ENCODE measurements at places on chromosomes 13 and 19. TPM values are rescaled to one million over a fixed set of nuclear protein-coding genes. Genes with fewer than 3 reads are reported as not detected.

DNA sequence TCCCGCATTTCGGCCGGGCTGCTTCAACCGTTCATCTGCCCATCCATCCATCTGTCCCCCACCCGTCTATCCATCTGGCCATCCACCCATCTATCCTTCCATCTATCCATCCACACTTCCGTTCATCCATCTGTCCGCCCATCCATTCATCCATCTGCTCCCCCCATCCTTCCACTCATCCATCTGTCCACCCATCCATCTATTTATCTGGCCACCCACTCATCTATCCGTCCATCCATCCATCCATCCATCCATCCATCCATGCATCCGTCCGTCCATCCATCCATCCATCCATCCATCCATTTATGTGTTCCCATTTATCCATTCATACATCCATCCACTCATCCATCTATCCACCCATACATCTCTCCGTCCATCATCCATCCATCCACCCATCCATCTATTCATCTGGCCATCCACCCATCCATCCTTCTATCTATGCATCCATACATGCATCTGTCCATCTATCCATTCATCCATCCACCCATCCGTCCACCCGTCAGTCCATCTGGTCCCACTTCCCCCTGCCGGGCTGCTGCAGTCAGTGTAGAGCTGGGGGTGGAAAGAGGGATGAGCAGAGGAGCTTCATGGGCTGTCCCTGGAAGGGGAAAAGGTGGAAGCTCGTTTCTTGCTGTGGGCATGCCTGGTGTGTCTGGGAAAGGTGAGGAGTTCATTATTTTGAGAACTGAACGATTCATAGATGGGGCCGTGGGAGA, 722 bp downstream of the HSD11B1L start:
- DNase-seq, result no peak

- DNase-seq, result peak; percentile 54
Observed at GRCh38 chr19:10748927-10749434, 31.1 kb downstream of the DNM2 start.

DNA sequence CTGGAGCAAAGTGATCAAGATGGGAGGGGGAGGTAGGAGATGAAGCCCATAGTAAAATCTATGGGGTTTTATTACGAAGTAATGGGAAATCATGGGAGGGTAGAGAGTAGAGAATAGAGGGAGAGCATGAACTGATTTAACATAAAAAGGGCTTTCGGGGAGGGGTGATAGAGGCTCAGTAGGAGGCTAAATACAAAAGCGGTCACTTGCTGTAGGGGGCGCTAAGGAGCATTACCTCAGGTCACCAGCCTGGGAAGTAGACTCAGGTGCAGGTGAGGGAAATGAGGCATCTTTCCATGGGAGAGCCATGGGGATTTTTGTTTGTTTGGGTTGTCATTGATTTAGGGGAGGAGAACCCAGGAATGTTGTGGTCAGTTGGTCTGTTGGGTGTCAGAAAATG, 14.1 kb downstream of the KRTDAP start:
- DNase-seq, result no peak

- no peak for DNase-seq
Observed at GRCh38 chr19:30426864-30427263, 54.7 kb downstream of the ZNF536 start.

- no peak for DNase-seq
Observed at GRCh38 chr13:44340508-44340907, 33.1 kb upstream of the SERP2 start.

DNA sequence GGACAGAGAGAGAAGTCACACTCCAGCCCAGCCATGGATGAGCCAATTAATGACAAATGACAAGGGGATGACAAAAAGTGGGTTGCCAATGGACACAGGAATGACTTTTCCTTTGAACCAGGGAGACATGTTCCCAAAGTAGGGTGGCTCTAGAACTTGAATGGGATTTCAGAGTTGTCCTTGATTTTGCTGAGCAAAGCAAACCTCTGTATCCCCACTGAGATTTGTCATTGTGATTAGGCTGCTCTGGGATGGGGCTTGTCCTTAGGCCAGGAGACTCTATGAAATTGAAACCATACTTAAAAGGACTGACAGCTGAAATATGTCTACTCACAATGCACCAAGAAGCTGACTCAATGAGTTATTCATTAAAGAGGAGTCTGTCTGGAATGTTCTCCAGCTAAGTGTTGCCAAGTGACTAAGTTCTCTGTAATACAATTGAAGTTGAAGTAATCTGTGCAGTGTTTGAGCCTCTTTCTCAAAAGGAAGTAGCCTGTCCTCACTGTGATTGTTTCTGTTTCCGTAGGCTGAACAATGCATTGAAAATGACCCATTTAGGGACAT, 69.0 kb upstream of the PCDH9 start:
- DNase-seq, result peak; percentile 95

DNA sequence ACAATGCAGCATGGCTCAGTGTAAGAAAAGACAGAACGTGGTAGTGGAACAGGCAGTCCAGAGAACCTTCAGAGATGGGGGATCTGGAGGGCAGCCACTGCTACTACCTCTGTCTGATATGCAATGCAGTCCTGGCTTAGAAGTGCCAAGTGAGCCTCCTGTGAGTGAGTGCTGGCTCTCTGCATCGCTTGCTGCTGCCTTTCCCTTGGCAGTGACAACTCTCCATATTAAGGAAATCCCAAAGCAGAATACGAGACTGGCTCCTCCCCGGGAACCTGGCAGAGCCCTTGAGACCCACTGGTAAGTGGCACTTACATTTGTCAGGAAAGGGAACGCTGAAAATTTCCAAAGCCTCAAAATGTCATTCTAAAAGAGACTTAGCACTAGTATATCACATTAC, 7.5 kb downstream of the DOCK9 start:
- no peak for DNase-seq

- DNase-seq, result no peak
Observed at GRCh38 chr19:50838239-50838638, 4.9 kb upstream of the KLK15 start.

DNA sequence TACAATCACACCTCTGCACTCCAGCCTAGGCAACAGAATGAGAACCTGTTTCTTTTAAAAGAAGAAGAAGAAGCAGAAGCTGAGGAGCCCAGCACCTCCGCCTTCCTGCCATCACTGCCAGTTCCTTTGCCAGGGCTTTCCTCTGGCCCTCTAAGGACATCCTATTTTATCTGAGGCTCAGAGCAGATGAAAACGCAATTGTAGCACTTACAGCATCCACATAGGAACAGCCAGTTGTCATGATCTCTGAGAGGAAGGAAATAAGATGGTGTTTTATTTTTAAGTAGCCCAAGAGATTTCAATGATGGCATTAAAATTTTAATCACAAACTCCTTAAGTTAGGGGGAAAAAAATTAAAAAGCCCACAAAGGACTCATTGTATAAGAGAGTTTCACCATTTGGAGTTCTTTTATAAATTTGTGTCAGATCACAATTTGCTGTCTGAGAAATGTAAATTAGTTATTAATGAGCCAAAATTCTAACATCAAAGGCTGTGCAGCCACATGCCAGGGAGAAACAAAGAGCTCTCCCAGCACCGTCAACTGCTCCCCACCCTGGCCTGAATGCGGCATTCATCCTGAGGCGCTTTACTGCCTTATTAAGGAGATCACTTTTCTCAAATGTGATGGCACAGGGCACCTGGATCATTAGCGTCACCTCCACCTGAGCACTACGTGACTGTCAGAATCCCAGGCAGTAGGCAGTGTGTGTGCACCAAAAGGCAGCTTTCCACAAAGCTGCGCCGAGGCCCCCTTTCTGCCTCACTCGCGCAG, 393.0 kb downstream of the FOXO1 start:
- DNase-seq, result no peak

DNA sequence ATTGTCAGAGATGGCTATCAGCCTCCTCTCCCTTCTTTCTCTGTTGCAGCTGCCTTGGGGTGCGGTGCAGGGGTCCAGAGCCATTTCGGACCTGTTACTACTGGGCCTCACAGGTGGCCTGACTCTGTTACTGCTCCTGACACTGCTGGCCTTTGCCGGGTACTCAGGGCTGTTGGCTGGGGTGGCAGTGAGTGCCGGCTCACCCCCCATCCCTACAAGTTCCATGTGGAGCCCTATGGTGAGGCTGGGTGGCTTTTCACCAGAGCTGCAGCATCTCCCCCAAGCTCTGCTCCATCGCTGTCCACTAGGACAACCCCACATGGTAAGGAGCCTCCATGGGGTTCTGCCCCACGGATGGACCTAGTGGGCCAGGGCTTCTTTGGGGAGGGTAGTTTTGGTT, 13.7 kb upstream of the ZNF492 start:
- no peak for DNase-seq

DNA sequence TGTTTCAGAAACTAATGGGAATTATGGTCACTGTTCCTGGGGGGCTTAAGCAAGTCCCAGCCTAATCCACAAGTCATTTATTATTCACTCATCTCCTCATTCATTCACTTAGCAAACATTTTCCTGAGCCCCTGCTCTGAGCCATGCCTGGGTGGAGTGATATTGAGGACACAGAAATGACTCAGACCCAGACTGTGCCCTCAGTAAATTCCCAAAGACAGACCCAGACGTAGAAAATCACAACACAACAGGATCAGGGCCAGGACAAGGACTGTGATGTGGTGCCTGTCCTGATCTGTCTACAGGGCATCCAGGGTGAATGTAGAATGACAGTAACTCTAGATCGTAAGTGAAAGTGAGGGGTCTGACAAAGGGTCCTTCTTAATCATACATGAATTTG, 7.0 kb upstream of the SPACA6 start:
- no peak for DNase-seq

DNA sequence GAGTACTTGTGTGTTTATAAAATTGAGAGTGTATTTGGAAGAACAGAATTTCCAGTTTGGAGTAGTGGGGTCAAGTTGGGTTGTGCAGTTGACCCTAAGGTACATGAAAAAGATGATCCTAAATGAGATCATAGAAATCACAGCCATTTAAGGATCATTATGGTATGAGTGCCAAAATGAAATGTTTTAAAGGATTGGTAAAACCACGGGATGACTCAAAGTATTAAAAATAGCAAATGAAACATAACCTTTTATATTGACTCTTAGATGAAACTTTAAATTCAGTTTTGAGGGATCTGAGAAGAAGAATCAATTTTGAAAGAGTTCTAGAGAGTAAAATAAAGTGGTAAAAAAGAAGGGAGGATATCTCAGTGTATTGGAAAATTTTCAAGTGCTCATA, 773.8 kb downstream of the GPC5 start:
- DNase-seq, result no peak

Gene ZNF571
- 2.4 TPM for total RNA-seq

Gene SOX1
- not detected for total RNA-seq

Gene SELENOV
- total RNA-seq, result not detected

Gene SSC5D
- total RNA-seq, result 0.45 TPM
